Stimulated activated CD8-positive, alpha-beta memory T cell treated with anti-CD3 and anti-CD28 coated beads, Interleukin-15, amount 100 ng/mL, for 4 hours (primary cell): ENCODE measurements at places on chromosomes 11 and 22.

DNA sequence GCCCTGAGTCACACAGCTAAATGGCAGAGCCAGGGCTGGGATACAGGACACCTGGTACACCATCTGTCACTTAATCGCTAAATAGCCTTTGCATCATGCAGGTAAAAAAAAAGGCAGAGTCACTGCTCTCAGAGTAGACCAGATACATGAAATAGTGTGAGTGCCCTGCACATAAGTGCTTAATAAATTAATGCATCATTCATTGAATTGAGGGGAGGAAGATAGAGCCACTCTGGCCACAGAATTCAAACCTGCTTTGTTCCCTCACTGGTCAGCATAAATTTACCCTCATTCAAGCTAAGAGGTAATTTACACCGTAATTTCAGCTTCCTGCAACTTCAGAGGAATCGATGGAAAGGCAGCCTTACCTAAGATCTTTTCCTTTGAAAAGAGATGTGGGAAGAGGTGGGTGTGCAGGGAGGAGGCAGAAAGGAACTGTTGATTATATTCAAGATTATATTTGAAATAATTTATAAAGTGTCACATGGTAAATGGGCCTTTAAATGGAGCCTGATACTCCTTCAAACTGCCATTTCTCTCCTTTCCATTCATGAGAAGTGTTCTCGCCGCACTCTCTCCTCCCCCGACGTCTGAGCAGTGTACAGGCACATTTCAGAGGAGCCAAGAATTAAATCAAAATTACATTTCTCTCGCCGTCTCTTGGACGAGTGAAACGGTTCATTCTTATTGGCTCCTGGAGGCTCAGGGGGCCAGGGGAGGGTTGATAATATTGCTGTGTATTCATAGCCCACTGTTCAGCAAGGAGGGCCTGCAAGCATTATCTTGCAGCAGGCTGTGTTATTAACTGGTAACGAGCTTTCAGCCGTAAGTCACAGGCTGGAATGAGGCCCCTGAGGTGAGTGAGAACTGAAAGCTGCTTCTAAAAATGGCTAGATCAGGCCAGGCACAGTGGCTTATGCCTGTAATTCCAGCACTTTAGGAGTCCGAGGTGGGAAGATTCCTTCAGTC, 52.2 kb upstream of the HMGXB4 start:
- no peak for DNase-seq

GRCh38 chr11:9868641-9869040, 204.8 kb downstream of the SWAP70 start:
- DNase-seq, result no peak

DNA sequence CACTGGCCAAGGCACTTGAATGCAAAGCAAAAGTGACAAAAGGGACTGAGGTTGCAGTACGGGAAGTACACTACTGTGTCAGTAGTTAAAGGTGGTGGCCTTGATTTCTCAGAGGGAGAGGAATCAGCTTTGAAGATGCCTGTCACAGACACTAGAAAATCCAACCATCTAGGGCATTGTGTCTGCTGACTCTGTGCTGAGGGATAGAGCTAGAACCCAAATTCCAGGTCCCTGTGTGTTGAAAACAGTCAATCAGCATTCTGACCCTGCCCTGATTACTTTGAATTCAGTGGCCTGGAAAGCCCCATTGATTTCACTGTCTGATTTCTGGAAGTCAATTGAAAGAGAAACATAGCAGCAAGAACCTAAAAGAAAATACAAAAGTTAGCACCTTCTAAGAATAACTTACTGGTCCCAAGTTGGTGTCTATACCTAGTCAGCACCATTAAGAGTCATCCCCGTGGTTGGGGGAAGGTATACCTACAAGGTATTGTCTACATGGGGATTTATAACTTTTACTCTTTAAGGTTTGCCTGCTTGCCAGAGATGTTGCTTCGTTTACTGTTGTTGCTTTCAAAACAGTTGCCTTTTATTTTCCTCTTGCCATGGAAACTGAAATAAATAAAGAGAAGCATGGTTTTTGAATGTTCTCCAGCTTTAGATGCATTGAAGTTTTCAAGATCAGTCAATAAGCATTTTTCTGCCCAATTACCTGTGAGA, 97.3 kb downstream of the PDHX start:
- no peak for DNase-seq

DNA sequence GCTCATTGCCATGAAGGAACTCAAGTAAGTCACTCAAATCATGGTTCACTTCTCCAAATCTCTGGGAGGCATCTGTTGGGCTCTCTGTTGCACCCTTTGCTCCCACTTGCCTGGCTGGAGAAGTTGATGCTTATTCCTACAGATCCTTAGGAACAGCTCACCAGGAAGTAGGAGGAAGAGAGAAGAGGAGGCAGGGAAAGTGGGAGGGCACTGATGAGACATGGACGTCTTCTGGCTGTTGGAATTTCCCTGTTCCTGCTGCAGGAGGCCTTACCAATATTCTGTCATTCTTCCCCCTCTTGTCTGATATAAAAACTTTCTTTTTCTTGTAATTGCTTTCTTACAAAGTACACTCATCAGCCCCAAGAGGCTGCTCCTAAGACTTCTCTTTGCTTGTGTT, 13.6 kb downstream of the POLR2F start:
- DNase-seq, result no peak

DNA sequence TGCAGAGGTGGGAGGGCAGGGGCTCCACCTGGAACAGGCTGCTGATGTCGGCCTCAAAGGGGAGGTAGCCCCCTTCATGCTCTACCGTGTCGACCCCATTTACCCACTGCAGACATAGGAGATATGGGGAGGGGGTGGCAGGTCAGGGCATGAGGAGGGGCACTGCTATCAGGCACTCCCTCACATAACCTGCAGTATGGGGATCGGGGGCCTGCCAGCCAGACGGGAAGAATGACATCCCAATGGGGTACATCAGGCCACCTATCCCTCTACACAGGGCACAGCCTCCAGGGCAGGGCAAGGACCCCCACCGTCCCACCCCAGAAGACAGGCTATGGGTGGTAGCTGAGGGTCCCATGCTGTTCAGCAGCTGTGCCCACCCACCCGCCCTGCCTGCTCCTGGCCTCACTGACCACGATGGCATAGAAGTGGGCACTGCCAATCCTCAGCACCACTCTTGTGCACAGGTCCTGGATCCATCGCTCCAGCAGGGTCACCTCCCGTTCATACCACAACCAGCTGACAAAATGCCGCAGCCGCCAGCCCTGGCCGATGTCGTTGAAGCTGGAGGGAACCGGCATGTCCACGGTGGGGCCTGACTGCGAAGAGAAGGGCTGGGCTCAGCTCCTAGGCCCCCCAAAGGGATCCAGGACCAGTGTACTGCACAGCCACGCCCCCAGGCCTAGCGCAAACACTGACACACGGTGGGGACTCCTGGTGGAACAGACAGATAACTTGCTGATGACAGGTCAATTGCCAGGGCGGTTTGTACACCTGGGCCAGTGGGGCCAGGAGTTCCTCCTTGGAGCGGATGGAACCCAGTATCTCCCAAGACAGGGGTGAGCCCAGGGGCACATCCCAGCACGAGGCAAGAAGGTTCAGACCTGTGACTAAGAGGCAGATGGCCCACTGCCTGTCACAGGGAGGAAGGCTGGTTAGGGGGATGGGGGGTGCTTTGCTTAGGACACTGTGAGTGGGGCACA, 24.1 kb downstream of the RGL4 start:
- no peak for DNase-seq
